ENCODE measurements at places on chromosomes 4 and X.
A peak's percentile ranks its signal among the peaks of the same experiment; 100 is the strongest.

DNA sequence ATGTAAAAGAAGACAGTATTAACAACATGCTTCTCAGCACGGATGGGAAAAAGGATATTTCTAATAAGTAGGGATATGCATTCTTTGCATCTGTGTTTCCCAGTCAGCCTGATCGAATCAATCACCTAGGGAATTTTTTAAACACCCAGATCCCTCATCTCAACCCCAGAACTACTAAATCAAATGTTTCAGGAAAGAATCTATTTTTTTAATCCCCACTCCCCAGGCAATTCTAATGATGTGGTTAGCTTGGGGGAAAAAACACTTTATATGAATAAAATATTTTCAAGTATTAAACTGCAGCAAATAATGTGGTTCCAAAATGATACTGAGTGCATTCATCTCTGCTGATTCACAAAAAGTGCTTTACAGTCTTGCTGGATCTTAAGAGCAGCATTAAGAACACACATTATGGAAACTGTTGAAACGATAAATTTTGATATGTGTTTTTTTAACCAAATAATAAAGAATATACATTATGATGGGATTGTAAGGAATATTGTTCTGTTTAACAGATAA is 68.7 kb upstream of the GUCY1A1 start:
- DNase-seq = no peak

DNA sequence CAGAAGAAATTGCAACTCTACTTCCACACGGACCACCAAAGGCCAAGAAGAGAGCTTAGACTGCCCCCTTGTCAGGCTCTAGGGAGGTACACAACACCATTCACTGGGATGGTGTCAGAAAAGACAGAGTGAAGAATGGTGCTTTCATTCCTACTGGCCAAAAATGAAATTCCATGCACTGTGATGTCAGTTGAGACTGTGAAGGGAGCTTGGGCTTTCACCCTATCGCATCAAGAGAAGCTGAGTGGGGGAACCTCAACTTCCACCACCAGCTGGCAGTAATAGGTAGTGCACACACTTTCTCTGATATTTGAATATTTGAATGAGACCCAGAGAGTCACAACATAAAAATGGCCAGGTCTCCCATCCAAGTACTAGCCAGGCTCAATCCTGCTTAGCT is 65.9 kb downstream of the ZNF711 start:
- DNase-seq = no peak

DNA sequence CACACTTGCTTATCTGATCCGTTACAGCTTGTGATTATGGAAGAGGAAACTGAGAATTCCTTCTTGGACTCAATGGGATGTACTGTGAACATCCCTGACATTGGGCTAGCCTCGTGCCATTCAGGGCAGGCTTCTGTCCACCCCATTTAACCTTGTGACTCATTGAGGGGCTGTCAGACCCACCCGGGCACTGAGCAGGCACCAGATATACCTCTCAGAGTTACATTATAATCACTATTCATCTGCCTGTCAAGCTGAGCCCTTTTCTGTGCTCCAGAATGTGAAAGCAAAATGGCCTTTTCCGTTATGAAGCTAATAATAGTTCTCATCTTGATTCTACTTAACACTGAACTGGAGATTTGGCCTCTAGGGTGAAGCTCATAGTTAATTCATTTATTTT is 170.6 kb upstream of the SCML1 start:
- DNase-seq = no peak

- DNase-seq = peak; percentile 51
Observed at GRCh38 chr4:184648313-184649025, 778 bp downstream of the CASP3 start.

GRCh38 chr4:587671-588350 is 11.7 kb upstream of the TMEM271 start:
- DNase-seq = no peak

GRCh38 chr4:94237271-94237670 is 29.6 kb downstream of the SMARCAD1 start:
- DNase-seq = no peak

DNA sequence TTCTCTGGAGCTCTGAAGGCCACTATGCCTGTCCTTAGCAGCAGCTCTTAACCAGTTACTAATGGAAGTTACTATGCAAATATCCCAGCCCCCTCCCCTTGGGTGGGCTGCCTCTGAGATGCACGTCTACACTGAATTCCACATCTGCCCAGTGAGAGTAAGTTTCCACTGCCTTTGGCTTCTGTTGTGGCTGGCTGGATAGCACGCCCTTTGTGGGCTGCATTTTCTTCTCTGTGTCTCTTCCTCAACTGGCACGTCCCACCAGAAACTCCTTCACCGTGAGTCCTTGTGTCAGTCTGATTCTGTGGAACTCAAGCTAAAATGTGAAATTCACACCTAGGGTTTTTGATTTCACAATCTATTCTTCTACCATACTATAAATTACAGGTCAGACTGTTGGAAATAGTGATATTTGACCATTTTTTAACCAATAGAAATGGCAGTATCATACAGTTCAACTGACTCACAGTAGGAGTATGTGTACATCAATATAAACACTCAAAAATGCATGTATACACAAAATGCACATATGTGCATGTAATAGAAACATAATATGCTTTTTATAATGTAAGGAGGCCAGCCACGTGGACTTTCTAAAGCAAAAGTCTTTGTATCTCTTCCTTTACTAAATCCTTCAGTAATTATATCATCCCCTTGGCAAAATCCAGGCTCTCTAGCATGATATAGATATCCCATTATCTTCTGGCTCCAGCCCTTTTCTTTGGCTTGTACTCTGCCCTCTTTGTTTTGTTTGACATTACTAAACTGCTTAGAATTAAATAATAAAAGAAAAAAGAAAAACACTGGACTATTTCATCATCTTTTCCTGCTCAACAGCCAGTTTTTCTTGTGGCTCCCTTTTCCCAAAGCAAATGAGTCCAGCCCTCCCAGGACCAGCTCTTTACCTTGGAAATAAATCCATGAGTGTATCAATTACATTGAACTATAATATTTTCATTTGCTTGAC is 33.2 kb upstream of the LDB2 start:
- peak; percentile 17 for DNase-seq

- DNase-seq = peak; percentile 44
Observed at GRCh38 chrX:47497271-47497888, 14.4 kb upstream of the ZNF41 start.

DNA sequence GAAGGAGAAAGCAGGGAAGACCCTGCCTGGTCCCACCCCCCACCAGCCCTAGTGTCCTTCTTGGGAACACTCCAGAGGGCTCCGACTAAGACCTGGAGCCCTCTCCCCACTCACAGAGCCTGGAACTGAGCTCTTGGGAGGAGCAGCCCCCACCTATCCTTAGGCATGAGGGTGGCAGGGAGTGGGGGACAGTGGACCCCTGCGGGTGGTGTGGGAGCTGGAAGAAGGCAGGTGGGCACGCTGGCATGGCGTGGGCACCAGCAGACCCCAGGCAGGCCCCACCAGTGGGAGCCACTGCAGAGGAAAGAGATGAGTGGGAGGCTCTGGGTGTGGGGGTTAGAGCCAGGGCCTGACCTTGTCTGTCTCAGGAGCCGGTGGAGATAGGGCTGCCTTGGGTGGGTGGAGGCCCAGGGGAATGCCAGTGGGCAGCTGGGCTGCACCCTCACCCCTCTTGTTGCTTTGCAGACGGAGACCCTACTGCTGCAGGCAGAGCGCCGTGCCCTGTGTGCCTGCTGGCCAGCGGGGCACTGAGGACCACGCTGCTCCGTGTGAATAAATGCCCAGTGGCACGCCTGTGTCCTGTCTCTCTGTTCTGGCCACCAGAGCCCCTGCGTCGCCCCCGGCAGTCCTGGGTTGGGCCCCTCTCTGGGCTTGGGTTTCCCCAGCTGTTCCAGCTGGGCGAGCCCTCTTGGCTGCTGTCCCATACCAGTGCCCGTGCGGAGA is 15.6 kb upstream of the NAT8L start:
- DNase-seq = no peak

DNA sequence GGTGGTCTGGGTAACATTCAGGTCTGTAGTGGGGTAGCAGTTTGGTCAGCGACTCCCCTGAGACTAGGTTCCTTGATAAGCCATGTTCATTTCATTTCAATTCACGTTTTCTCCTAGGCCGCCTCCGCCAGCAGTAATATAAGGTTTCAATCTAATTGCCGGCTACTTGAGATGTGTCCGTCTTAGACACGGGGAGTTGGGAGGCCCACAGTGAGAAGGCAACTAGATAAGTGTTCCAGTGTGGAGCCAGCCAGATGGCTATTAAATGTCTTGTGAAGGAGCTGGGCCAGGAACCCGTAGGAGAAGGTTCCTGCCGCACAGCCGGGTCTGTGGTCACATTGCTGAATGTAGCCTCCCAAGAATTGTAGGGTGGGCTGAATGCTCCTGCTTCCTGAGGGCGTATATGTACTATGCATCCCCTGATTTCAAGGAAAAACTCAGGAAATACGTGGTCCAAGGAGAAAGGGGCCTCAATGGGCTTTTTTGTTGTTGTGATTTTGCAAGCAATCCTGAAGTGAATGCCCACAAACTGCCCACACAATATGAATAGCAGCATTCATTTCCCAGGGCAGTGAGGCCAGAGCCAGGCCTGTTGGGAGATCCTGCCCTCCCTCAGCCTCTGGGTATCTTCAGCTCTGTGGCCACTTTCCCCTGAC is 220.6 kb upstream of the RPL34 start:
- DNase-seq = no peak

GRCh38 chrX:38347136-38347535 is 5.3 kb upstream of the OTC start:
- DNase-seq = peak; percentile 72

GRCh38 chrX:70322784-70323183 is 32.9 kb downstream of the KIF4A start:
- no peak for DNase-seq

DNA sequence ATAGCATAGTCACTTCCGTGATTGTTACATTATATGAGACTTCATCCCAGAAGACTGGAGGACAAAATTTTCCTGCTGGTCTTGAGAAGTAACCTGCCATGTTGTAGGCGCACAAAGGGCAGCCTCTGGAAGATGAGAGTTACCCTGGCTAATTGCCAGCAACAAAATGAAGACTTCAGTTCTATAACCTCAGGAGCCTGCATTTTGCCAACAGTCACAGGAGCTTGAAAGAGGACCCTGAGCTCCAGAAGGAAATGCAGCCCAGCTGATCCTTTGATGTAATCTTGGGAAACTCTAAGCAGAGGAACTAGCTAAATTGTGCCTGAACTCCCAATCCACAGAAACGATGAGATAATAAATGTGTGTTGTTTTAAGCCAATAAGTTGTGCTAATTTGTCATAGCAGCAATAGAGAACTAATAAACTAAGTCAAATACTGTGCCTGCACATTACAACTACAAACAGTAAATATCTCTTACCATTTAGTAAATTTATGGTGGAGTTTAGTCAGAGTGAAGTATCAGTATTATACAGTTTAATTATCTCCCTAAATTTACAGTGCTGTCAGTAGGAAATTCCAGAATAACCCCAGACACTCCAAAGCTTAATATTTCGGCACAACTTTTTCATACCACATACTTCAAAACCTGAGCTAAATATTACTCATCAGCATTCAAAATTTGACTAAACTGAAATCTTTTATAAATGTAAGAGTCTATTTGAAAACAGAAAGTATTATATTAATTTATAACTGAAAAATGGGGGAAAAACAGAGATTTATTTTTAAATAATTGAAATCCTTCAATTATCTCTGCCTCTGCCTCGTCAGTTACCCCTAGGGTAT is 90.1 kb upstream of the MAPK10 start:
- peak; percentile 15 for DNase-seq

DNA sequence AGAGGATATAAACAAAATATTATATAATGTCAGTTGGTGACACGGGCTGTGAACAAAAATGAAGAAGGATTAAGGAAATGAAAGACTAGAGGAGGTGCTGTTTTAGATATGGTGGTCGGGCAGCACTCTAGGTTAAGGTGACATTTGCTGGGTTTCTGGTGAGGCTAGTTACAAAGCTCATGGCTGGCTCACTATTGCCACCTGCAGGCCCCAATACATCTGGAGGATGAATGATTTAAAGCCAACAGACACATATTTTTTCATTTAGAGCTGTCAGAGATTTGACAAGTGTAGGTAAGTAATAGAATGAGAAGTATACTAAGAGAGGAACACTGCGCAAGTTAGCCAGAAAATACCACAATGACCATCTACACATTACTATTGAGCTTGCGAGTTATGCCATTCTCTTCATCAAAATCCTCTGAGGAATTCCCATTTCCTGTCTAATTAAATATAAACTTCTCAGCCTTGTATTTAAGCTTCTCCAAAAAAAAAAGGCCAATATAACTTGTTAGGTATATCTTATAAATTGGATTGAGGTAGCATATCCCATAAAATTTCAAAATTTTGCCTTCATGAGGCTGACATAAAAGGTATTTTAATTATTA is 6.4 kb upstream of the FGG start:
- DNase-seq = peak; percentile 22

GRCh38 chr4:111761531-111761930 is 383.7 kb upstream of the FAM241A start:
- peak; percentile 79 for DNase-seq

DNA sequence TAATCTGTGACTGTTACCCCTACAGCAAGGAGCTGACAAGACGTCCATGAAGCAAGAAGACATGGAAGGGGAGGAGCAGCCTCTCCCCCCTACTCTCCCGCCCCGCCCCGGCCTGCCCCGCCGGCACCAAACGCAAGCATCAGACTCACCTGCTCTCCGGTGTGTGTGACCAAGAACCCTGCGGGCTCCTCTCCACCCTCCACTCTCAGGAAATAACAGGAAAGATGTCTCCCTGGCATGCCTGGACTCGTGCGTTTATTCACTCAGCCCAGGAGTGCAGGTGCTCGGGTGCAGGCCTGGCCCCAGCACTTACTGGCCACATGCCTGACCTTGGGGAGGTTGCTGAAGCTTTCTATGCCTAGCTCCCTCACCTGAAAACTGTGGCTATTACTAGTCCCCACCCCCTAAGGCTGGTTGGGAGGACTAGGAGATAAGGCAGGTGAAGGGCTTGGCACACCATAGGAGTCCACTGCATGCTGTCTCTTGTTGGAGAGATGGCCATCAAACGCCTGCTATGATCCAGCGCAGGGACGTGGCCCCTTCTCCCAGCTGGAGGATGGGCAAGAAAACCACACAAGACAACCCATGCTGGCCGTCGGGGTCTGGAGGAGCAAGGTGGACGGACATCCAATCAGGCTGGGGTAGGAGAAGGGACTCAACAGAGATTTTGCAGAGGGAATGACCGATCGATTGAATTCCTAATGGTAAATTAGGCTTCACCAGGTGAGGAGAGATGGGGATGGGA is 34.9 kb upstream of the CLDN24 start:
- DNase-seq = no peak

- no peak for DNase-seq
Observed at GRCh38 chr4:85019411-85019810, 52.9 kb upstream of the WDFY3 start.

- no peak for DNase-seq
Observed at GRCh38 chr4:63049278-63049677, 1360.0 kb downstream of the TECRL start.

GRCh38 chr4:48698029-48698971 is 81.8 kb downstream of the FRYL start:
- peak; percentile 86 for DNase-seq

DNA sequence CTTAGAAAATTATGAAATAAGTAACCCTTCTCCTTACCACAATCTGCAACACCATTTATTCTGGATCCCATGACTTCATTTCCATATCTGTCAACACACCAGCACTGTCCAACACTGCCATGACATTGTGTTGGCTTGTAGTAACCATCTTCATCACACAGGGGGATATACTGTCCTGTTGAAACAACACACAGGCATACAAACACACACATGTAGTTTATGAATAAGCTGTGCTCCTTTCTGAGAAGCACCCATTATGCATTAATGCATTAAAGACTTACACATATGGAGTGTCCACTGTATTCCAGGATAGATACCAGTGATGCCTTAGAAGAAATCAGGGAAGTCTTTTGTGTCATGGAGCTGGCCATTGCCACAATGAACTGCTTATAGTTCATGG is 496.9 kb downstream of the SPOCK3 start:
- no peak for DNase-seq

All from AG10803 (cell line).